ENCODE measurements at places on chromosomes 2 and 18.
A peak's percentile ranks its signal among the peaks of the same experiment; 100 is the strongest.

- DNase-seq, result no peak
These were observed 248.9 kb downstream of the PIEZO2 start for GRCh38 chr18:10900435-10900834.

GRCh38 chr2:14235667-14236066, 396.9 kb upstream of the LRATD1 start:
- DNase-seq, result no peak

GRCh38 chr2:152344579-152345195, 9.7 kb downstream of the FMNL2 start:
- no peak for DNase-seq

- no peak for DNase-seq
These were observed 72.3 kb downstream of the SPTBN1 start for GRCh38 chr2:54528311-54528955.

DNA sequence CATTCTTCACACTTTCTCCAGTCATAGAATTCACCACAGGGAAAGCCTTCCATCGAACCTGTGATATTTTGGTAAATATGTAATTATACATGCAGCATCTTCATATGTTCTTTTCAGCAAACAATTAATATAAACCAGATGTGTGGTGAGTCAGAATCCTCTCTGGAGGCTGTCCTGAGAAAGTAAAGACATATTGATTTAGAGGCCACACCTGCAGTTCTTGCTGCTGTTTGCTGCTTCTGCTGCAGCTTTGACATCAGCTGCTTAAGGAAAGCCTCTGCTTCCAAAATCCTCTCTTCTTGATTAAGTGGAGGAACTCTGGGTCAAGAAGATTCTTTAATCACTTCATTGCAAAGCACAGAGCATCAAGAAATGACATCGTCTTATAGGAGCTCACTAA, 568.8 kb upstream of the ZEB2 start:
- DNase-seq, result peak; percentile 54

- no peak for DNase-seq
These were observed 584.0 kb downstream of the SATB2 start for GRCh38 chr2:198873503-198874471.

- DNase-seq, result no peak
These were observed 112.2 kb upstream of the FZD5 start for GRCh38 chr2:207881902-207882301.

DNA sequence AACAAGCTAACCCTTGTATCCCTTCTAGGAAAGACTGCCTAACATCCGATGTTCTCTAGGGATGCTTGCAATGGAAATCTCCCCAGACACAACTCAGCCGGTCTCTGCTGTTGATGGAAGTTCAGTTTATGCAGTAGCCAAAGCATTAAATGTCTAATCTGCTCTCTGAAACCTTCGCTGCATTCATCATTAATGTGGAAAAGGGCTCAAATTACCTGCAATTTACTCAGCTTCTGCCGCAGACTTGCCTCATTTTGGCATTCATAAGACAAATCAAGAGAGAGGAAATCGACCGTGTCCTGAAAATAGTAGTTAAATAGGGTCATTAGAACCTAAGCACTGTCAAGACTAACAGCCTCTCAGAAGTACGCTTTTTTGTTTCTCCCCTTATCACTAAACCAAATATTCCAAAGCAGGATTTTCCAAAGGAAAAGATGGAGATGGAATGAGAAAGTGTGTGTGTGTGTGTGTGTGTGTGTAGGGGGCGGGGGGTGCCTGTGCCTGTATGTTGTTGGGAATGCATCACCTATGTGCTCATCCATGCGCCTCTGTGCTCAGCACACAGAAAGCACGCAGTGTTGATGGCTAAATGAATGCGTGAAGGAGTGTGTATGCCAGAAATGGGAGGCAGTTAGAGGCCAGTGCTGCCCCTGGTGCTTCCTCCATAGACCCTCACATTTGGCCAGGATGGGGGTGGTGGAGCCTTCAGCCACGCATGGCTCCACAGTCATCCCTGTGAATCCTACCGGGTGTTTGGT, 7.4 kb downstream of the LCT start:
- no peak for DNase-seq

- peak; percentile 55 for DNase-seq
These were observed 256.4 kb downstream of the SP3 start for GRCh38 chr2:173708806-173709205.

- no peak for DNase-seq
These were observed 23.1 kb upstream of the ALKAL2 start for GRCh38 chr2:310994-311393.

GRCh38 chr18:62796216-62796621, 80.9 kb downstream of the PHLPP1 start:
- no peak for DNase-seq

DNA sequence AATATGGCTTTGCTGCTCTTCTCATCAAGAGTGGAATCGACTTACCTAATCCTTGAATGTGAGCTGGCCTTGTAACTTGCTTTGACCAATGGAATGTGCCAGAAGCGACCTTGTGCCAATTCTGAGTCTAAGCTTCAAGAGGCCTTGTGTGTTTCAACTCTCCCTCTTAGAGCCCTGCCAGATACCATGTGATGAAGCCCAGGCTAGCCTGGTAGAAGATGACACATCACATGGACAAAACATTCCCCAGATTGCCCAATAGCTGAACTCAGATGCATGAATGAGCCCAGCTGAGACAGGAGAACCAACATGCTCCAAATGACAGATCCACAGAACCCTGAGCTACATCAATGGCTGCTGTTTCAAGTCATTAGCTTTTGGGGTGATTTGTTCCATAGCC, 4.2 kb upstream of the KLHL14 start:
- DNase-seq, result no peak

GRCh38 chr2:13578547-13578946, 861.8 kb downstream of the TRIB2 start:
- DNase-seq, result no peak

Measured in hindlimb muscle (tissue), 1 donor.